ENCODE measurements at places on chromosomes 7 and 10.

DNA sequence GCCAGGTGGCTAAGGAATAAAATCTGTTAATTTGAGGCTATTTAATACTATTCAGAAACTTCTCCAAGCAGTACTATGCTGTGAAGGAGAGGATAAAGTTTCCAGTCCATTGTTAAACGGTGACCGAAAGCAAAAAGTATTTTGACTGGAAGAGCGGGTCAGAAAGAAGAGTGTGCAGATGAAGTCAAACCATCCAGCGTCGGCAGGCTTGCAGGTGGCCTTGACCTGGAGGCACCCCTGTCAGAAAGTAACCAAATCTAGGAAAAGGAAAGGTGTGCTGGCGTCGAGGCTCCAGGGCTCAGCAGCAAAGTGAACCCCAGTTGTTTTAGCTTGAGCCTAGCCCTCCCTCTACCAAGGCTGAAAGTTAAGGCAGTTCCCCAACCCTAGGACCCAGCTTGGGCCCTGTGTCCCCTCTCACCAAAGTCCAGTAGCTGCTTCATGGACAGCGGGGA is 544 bp downstream of the PDK4 start:
- H3K4me3 ChIP-seq, result peak overlapping the region; percentile 97
- H3K36me3 ChIP-seq, result peaks cover 8% of the 10 kb centered on the region
- H3K4me1 ChIP-seq, result peaks cover 38% of the 10 kb centered on the region

GRCh38 chr10:55630491-55631056 is 730.5 kb downstream of the ZWINT start:
- no peak overlapping the region for H3K27ac ChIP-seq
- no peak overlapping the region for H3K4me3 ChIP-seq
- DNase-seq, result no peak

GRCh38 chr7:107581387-107582013 is 1.5 kb downstream of the BCAP29 start:
- H3K4me3 ChIP-seq, result peak overlapping the region; percentile 48
- peak overlapping the region; percentile 31 for H3K27ac ChIP-seq
- H3K4me1 ChIP-seq, result peaks cover 37% of the 10 kb centered on the region
- peaks cover 7% of the 10 kb centered on the region for H3K36me3 ChIP-seq

- no peak overlapping the region for H3K4me3 ChIP-seq
- H3K27ac ChIP-seq, result no peak overlapping the region
- H3K36me3 ChIP-seq, result peaks cover 4% of the 10 kb centered on the region
- no peak for DNase-seq
Observed at GRCh38 chr10:130463104-130463875, 327.1 kb downstream of the GLRX3 start.

DNA sequence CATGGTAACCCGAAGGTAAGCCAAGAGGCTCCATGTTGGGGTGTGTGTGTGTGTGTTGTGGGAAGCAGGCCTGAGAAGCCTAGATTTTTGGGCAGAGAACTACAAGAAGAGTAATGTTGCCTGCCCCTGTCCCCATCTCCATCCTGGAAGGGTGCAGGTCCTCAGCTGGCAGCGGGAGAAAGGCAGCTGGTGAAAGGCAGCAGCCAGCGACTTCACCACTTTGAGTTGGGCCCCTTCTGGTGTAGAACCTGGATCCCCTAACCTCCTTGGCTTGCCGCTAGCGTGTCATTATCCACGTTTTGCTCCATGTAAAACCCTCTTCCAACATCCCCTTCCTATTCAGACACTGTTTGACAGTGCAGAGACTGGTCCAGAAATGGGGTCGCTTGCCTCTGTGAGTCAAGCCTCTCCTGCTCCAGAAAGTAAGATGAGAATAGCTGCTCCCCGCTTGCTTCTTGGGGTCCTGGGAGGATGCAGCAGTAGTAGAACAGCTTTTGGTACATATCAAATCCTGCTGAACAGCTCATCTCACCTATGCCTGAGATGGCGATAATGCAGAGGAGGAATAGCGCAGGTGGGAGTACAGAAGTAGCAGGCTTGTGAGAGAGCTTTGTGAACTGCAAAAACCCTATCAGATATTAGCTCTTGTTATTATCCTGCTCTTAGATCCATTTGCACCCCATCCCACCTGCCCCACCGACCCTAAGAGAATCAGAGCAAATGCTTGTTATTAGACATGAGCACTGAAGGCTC is 22.1 kb upstream of the CDH23 start:
- no peak overlapping the region for H3K27ac ChIP-seq
- peaks cover 53% of the 10 kb centered on the region for H3K4me1 ChIP-seq
- H3K27me3 ChIP-seq, result no peaks in the 10 kb centered on the region

GRCh38 chr7:117835016-117835664 is 38.1 kb downstream of the CTTNBP2 start:
- H3K36me3 ChIP-seq, result no peaks in the 10 kb centered on the region
- no peaks in the 10 kb centered on the region for H3K4me1 ChIP-seq
- no peaks in the 10 kb centered on the region for H3K27me3 ChIP-seq
- H3K4me3 ChIP-seq, result no peak overlapping the region
- DNase-seq, result no peak
